ENCODE measurements at places on chromosomes 2 and 18.

DNA sequence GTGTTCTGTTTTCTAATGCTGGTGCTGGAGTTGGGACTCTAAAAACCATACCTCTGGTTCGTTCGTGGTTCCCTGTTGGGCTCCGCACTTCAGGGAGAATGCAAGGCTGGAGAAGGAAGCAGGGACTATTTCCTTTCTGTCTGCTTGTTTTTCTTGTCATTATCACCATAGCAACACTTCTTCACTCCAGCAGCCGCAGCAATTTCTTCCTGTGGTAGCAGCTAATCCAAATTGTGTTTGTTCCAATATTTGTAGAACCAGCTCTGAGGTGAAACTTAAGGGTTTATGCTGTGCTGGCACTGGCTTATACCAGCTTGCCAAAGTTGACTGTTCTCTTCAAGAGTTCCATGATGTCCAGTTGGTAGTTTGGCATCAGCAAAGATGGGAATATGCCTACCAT lies 301.4 kb upstream of the SYT4 start:
- DNase-seq, result no peak

GRCh38 chr2:220704081-220704480 lies 868.0 kb downstream of the EPHA4 start:
- no peak for DNase-seq

GRCh38 chr2:128788636-128789220 lies 470.1 kb upstream of the HS6ST1 start:
- no peak for DNase-seq

DNA sequence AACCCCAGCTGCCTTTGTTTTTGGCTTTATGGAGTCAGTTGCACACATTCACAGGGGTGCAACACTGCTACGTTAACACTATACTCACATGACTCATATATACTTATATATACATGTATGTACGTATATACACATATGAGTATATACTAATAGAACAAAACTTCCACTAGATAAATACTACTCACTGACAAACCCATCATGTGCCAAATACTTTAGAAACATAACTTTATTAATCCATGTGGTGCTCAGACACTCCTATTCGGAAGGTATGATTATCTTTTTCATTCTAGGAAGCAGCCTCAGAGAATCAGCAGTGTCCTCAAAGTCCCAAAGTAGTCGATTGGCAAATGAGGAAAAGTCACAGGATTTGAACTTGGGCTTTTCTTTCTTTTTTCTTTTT lies 7.9 kb downstream of the PMAIP1 start:
- no peak for DNase-seq

DNA sequence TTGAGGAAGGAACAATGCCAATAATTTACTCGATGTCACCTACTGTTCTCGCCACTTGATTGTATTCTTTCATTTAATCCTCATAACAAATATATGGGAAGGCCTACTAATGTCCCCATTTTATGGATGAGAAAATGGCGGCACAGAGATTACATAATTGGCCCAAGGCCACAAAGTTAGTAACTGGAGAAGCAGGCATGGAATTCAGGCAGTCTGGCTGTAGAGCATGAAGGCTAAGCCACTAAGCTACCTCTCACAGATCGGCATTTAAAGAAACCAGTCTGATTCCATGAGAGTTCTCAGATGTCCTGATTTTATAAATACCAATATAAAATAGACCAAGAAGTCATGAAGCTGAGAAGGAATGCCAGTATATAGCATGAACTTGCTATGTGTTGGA lies 121.8 kb upstream of the EPAS1 start:
- DNase-seq, result no peak

DNA sequence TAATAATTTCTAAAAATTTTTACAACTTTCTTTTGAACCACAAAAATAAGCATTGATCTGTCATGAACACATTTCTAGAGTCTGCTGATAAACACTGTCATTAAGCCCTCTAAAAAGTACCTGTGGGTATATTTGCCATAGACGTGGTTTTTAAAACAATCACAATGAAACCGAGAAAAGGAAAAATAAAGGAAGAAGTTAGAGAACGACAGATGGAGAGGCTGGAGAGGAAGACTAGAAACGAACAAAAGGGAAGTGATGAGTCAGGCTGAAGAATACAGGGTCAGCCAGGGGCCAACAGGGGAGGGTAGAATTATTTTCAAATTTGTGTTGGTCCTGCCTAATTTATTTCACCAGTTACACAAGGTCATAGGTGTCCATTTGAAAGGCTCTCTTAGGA lies 62.0 kb downstream of the MYL12B start:
- no peak for DNase-seq

- no peak for DNase-seq
Measured at GRCh38 chr2:165827921-165828276, 33.9 kb upstream of the GALNT3 start.

DNA sequence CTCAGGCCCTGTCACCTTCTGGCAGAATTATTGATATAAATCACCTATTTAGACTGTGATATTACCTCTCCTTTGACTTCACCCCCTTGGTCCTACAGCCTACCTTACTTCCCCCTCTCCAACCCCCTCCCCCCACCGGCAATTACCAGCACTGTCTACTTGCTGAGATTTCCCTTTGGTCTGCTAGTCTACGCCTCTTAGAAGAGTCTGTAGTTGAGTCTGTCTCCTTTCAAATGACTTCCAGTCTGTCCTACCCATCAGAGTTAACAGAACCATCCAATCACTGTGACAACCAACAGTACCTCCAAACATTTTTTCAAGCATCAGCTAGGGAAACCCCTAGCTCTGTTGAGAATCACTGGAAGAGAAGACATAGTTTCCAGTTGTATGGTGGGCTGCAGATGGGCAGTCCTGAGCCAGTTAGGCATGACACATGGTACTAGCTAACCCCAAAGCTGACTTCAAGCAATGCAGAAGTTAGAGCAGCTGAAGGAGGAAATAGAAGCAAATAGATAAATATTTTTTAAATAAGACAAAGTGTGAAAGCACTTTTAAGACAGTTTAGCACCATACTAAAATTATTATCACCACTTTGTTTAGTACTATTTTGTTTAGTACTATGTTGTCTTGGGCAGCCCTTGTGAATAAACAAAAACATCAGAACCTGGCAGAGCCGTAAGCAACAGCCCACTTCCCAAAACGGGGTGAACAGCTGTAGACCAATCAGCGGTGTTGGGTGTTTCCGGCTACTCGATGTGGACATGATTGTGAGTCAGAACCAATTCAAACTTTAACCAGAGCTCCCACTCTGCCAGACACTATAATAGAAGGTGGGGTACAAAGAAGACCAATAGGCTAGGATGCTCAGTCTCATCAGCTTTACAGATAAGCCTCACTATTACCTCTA lies 2.7 kb upstream of the ASNSD1 start:
- no peak for DNase-seq

- DNase-seq, result no peak
Measured at GRCh38 chr2:38997781-38998180, 108.1 kb downstream of the ARHGEF33 start.

GRCh38 chr2:152755029-152755428 lies 36.6 kb downstream of the ARL6IP6 start:
- no peak for DNase-seq

DNA sequence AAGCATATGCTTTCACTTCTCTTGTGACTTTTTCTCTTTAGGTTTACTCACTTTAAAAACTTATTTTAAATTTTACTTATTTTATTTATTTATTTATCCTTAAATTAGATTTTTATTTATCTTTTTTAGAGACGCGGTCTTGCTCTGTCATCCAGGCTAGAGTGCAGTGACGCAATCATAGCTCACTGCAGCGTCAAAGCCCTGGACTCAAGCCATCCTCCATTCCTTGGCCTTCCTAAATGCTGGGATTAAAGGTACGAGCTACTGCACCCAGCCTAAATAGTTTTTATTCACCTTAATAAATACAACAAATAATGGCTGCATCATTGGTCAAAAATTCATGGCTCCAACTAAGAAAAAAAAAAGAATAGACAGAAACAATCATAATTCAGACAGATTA lies 415.7 kb upstream of the FIGN start:
- DNase-seq, result no peak

DNA sequence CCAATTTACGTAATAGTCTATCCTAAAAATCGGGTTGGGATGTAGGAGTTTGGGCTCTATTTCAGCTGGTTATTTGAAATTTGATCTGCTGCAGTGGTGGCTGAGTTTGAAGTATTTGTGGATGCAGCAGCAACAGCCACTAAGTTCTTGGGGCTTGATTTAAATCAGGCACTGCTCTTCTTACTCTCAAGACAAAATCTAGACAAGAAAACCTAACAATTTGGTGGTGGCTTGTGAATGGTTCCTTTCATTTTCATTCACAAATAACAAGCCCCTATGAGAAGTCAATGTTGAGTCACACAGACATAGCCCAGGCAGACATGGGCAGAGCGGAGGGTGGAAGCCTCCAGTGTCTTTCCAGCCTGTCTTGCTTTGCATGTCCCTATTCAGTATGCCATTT lies 199.3 kb downstream of the LTBP1 start:
- DNase-seq, result no peak

- no peak for DNase-seq
Measured at GRCh38 chr2:220077488-220077887, 450.1 kb downstream of the SLC4A3 start.

Data from stimulated activated CD4-positive, alpha-beta T cell treated with anti-CD3 and anti-CD28 coated beads, TNF-alpha, amount 100 ng/mL, for 4 hours (primary cell).